ENCODE measurements at places on chromosomes 16 and 17.

- no peak for DNase-seq
Observed at GRCh38 chr17:37841232-37841631, 83.0 kb upstream of the TBC1D3K start.

- no peak for DNase-seq
Observed at GRCh38 chr17:72342627-72343527, 222.1 kb downstream of the SOX9 start.

DNA sequence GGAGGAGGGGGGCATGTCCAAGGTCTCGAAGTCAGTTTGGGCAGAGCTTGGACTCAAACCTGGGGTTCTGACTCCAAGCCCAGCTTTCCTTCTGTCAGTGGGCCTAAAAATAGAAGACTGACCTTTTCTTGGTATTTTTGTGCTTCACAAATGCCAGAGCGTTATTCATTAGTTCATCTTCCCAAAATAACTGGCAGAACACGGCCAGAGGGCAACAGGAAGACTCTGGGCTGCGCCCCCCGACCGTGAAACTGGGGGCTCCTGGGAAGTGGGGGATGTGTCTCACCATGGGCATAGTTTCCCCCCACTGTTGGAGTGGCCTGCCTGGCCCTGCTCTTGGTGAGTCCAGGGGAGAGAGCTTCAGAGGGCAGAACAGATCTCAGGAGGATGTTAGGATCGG lies 94.0 kb downstream of the SOCS1 start:
- DNase-seq = no peak

DNA sequence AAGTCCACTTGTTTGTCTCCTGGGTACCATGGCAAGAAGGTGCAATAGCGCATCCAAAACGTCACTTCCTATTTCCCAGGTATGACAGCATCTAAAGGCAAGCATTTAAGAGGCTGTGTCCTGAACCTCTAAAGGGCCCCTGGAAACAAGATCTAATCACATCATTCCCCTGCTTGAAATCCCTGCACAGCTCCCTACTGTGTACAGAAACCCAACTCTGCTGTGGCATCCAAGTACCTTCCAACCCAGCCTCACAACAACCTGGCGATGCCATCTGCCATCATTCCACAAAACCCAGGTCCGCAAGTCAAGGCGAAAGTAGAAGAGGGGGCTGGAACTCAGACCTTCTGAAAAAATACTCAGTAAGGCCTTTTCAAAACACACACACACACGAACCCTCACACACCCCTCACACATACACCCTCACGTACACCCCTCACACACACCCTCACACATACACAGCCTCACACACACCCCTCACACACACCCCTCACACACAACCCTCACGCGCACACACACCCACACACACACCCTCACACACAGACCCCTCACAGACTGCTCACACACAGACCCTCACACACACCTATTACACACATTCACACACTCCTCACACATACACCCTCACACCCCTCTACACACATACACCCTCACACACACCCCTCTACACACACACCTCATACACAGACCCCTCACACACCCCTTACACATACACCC lies 24.5 kb downstream of the C17orf67 start:
- DNase-seq = no peak

- no peak for DNase-seq
Observed at GRCh38 chr17:7742729-7743128, 25.2 kb downstream of the DNAH2 start.

- no peak for DNase-seq
Observed at GRCh38 chr17:36850790-36851189, 86.5 kb upstream of the LHX1 start.

GRCh38 chr16:84933774-84934631 lies 77.3 kb downstream of the ZDHHC7 start:
- DNase-seq = no peak

GRCh38 chr16:51382940-51383339 lies 231.9 kb upstream of the SALL1 start:
- DNase-seq = no peak

GRCh38 chr16:8641671-8642070 lies 20.2 kb downstream of the METTL22 start:
- no peak for DNase-seq

GRCh38 chr17:50206604-50207293 lies 5.3 kb upstream of the COL1A1 start:
- DNase-seq = no peak

GRCh38 chr17:32141258-32141657 lies 1.0 kb upstream of the RHOT1 start:
- no peak for DNase-seq

- DNase-seq = no peak
Observed at GRCh38 chr16:7420079-7420478, 87.4 kb downstream of the RBFOX1 start.

All from stimulated activated CD4-positive, alpha-beta T cell treated with anti-CD3 and anti-CD28 coated beads, Interleukin-1b, Interleukin-23, amount 100 ng/mL, for 4 hours (primary cell).